D721Med (cell line): ENCODE measurements at places on chromosomes 6 and 20.

DNA sequence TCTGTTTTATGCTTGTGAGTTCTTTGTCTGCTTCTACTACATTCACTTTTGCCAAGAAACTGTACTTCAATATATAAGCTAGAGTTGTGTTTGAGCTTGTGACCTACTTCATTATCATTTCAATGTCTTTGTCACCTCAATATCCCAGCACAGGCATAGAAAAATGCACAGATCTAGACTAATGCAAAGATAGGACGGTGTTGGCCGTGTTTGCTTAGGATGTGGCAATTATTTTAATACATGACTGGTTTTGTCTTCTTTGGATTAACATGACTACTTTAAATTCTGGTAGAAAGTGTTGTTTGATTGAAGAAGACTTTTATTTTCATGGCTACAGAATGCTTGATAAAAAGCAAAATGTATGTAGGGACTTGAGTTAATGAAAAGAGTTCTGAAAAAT, 1075.0 kb upstream of the GJE1 start:
- DNase-seq = no peak

GRCh38 chr6:13929196-13929595, 4.4 kb downstream of the RNF182 start:
- DNase-seq = no peak

DNA sequence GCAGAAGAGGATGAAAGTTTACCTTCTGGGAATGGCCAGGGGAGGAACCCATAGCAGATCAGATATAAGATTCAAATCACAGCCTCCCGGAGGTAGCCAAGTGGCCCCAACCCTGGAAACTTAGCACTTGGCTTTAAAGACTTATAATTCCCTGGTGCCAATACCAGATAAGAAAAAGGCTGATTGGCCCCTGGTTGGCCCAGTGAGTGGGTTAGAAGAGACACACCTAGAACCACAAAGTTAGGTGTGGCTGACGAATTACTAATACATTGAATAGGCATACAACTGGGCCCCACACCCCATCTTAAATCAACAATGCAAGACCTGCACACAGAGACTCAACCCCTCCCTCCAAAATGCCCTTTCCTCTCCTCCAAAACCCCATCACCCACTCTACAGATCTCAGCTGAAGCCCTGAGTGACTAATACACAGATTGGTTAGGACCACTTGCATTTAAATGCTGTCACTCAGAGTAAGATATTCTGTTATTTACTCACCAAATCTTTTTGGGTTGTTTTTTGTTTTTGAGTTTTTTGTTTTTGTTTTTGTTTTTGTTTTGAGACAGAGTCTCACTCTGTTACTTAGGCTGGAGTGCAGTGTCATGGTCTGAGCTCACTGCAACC, 315.4 kb upstream of the JARID2 start:
- no peak for DNase-seq

- DNase-seq = no peak
Observed at GRCh38 chr6:89244241-89244985, 27.3 kb upstream of the GABRR1 start.

DNA sequence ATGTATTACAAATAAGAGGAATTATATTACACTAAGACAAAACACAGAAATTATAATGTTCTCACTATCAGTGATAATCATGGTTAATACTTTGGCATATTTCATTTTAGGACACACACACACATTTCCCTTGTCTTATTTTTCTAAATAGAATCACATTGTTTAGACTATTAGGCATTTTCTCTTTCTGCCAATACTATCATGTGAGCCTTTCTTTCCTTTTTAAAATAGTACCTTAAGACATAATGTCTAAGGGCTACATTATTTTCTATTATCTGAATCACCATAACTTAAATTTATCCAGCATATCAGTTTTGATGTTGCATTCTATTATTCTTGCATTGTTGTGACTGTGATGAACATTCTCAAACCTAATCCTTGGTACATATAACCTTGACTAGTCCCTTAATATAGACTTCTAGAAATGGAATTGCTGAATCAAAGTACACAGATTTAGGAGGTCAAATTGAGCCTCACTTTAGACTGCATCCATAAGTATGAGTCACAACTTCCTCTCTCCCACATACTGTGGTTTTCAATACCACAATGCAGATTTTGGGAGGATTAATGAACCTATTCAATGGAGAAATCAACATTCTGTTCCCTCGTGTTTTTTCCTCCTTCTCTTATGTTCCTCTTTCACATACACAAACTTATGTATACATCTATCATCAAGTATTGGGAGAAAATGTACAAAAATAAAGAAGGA, 212.6 kb downstream of the MOXD1 start:
- no peak for DNase-seq

DNA sequence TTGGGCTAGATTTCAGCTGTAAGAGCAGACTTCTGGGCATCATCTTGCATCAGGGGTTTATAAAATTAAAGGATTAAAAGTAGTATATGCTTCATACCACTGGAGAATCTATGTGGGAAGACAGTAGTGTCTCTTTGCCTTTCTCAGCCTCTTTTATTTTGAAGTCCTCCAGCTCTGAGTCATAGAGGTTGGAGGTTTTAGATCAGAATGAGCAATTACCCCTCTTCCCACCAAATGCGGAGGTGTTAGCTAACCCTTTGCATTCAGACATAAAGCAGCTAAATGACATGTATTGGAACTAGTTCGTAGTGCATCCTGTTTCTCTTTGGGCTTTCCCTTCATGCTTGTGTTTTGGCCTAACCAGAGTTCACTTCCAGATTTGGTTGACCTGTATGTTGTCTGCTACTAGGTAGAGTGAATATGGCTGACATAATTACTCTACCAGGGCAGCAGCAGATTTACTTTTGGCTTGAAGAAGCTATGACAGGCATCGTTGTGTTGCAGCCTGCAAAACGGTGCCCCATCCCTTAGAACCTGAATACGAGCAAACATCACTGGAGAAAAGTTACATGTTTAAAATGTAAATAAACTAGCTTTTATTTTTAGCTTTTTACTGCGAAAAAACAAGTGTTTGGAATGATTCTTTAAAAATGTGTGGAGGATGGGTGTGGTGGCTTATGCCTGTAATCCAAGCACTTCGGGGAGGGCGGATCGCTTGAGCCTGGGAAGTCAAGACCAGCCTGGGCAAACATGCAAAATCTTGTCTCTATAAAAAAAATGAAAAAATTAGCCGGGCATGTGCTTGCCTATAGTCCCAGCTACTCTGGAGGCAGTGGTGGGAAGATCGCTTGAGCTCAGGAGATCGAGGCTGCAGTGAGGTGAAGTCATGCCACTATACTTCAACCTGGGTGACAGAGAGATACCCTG, 82.2 kb downstream of the MYO6 start:
- DNase-seq = no peak

DNA sequence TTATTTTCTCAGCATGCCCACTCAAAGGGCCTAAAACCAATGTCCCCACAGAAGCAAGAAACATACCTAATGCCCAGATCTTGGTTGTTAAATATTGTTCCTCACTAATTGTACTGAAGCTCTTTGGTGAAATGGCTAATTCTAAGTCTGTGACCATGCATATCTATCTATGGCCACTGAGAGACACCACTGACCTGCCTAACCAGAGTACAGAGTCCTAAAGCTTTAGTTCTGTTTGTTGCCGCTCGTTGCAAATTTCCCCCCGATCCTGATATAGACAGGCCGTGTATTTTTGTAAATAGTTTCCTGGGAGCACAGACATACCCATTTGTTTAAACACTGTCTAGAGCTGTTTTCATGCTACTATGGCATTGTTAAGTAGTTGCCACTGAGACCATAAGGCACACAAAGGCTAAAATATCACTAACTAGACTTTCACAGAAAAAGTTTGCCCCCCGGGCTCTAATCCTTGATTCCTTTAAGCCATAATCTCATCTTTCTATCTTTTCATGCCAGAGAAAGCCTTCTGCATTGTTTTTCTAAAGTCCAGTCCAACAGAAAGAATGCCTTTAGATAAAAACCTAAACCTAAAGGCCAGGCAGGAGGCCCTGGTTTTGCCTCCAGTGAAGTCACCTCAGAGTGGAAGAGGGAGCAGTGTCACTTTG, 48.7 kb downstream of the DNAAF9 start:
- DNase-seq = no peak

GRCh38 chr6:30615958-30616810, 859 bp downstream of the PPP1R10 start:
- no peak for DNase-seq

DNA sequence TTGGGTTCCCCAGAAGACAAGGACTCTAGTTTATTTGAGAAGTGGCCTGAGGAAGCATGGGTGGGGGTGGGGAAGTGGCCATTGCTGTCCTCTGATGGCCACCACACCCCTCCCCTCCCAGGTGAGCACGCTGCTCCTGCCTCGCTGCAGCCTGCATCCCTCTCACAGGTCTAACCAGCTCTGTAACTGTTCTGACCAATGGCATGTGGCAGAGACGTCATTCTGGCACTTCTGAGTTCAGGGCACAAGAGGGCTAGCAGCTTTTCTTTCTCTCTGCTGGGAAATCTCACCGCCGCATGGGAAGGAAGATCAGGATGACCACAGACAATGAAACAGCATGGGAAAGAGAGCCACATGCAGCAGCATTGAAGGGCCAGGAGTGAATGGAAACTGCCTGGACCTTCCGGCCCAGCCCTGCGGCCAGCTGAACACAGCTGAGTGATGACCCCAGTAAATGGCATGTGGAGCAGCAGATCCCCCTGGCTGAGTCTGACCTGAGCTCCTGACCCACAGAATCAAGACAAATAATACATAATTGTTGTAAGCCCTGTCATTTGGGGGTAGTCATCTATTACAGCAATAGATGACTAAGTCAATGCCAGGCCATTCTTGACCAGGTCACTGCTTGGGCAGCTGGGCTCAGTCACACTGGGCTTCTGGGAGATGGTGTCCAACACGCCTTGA, 179.8 kb downstream of the LINC00237 start:
- no peak for DNase-seq

DNA sequence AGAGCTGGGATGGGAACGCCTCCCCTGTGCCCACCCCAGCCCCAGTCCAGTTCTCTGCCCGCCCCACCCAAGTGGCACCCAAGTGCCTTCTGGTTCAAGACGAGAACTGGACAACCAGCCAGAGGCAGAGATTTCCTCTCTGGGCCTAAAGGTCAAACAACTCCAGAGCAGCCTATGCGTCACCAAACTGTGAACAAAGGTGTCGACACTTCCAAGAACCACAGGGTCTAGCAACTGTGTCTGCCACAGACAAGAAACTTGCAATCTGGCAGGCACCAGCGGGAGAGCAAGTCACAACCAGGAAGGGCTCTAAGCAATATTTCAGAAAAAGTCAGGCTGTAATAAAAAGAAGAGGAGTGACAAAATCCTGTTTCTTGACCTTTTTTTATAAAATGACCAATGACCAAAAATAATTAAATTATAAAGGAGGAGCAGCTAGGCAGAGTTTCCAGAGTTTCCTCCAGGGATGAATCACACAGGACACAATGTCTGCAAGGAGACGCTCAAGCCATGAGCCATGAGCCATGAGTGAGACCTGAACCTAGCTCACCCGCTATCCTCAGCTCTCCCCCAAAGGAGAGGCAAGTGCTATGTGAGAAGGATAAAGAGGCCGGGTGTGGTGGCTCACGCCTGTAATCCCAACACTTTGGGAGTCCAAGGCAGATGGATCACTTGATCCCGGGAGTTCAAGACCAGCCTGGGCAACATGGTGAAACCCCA, 11.1 kb downstream of the EDEM2 start:
- DNase-seq = no peak

GRCh38 chr20:4217349-4217841, 202.0 kb upstream of the RNF24 start:
- no peak for DNase-seq

GRCh38 chr6:138811866-138812265, 16.0 kb downstream of the ECT2L start:
- DNase-seq = no peak

DNA sequence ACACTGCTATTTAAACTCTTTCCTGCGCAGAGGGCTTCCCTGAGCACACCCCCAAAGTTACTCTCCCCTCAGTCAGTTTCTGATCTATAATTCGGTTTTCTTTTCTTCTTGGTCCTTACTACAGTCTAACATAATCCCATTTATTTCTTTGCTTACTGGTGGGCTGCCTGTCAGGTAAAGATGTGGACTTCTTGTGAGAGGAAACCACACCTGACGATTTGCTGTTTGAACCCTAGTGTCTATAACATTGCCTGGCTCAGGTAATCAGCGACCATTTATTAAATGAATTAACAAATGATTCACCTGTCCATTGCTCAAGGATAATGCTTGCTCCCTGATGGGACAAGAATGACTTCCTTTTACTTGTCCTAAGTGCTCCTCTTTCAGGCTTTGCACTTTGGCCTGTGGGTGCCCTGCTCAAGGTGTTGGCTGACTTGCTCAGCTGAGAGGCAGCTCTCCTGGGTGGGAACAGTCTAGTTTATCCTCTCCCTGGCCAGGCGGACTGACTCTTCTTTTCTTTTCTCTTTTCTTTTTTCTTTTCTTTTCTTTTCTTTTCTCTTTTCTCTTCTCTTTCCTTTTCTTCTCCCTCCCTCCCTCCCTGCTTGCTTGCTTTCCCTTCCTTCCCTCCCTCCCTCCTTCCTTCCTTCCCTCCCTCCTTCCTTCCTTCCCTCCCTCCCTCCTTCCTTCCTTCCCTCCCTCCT, 233.1 kb downstream of the BCAS1 start:
- DNase-seq = no peak

DNA sequence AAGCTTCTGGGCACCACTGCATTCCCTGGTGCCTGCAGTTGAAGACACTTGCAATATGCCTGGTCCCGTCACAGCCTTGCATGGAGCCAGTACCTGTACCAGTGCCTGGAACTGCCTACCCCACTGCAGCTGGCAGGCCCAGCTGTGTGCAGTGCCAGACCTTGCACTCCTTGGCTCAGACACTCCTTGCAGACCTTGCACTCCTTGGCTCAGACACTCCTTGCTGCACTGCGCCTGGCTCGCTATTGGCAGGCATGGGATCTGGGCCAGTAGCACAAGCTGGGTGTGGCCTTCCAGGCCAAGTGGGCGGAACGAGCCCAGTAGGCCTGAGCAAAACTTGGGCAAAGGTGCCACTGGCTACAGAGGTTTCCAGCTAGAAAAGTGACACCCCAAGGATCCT, 1189.1 kb downstream of the GRIK2 start:
- no peak for DNase-seq

DNA sequence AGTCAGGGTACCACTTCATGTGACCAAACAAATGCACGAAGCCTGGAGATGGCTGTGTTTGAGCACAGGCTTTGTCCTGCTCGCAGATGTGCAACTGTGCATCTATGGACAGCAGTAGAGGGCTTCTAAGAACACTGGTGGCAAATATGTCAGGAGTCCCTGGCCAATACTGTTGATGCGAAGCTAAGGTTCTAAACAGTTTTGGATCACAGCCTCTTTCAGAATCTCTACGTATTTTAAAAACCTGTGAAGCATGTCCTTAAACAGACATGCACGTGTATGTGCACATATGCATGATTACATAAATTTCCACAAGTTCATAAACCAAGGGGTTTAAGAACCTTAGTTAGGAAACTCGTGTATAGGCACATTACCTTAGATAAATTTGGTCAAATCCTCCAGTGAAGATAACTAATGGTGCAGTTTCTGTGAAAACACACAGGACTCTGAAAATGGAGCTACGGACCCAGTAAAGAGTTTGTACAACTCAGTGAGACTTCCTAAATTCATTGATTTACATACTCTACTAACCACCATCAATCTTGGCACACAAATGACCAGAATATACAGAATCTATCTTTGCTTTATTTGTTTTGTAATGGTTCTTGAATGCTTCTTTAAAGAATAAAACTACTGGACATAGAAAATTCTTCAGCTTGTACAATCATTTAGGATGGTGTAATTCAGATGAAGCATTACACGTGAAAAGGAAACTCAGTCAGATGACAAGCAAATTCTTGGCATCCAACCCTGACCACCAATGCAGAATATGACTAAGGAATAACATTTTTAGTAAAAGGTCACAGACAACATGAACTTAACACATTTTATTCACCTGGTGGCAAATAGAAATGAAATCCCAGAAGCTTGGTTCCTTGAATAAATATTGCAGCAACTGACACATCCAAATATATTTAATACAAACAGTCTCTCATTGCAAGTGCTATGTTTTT, 27.4 kb downstream of the KCNQ5 start:
- DNase-seq = no peak
